Mesenteric fat pad (tissue), 1 donor: ENCODE measurements at places on chromosomes 7 and 10.

DNA sequence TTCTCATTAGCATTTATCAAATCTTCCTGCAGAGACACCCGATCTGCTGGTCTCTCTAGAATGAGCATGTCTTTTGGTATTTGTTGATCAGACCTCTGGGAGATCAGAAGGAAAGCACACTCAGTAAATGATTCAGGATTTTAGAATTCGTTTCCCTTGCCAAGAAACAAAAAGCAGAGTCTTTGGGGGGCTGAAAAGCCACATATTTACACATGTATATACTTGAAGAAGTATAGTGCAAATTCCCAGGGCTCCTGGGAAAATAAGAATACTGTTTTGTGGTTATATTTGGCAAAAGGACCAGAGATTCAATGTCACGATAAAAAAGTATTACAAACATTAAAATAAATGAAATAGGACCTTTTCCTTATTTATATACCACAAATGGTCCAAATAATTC, 100.2 kb downstream of the AGMO start:
- DNase-seq = no peak

DNA sequence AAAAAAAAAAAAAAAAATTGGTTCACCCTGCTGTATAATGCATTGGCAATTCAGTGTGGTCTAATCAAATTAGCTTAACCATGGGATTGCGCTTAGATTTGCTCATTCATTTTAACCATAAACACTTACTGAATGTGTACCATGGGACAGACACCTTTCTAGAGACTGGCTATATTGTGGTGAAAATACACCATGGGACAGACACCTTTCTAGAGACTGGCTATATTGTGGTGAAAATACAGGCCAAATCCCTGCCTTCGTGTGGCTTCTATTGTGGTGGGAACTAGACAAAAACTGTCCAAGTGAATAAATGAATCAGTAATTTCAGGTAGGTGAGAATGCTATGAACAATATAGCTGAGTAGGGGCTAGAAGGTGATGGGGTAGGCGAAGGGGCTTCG, 10.2 kb upstream of the REPIN1 start:
- DNase-seq = no peak

- no peak for DNase-seq
Measured at GRCh38 chr10:17617031-17617911, at the start of gene HACD1. HACD1 (minus strand) TSS chr10:17617374; CDS start chr10:17617339, 35 bp downstream.

DNA sequence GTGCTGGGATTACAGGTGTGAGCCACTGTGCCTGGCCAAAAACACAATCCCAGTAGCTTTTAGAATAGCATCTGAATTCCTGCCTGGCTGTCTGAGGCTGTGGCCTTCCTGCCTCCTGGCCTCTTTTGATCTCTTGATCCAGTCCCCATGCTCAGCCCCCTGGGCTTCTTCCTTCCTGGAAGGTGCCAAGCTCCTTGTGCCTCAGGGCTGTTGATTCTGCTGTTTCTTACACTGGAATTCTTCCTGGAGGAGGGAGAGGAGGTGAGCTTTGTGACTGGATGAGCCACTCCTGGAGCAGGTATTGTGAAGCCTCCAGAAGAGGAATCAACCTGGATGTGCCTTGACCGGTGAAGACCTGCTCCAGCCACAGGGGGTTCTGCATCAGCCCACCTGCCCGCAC, 17.3 kb upstream of the MKI67 start:
- DNase-seq = no peak

- DNase-seq = no peak
Measured at GRCh38 chr10:50636618-50637579, 13.1 kb upstream of the SGMS1 start.

GRCh38 chr10:59771162-59771807, 18.0 kb upstream of the MRLN start:
- DNase-seq = no peak

DNA sequence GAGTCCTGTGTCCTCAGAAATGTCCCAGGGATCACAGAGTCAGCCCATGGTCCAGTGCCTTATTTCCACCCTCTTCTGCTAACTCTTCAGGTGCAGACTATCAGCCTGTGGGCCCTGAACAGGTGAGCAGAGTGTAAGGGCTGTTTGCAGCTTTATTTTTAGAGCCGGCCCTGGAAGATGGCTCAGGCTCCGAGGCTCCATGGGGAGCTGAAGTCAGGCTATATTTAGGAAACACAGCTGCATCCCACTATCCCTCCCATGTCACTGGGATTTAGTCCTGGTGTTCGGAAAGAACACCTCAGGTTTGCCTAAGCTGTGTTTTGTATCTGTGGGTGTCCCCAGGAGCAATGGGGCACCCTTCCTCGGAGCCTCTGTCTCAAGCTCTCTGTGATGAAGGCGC, 126.9 kb downstream of the RPS24 start:
- DNase-seq = no peak

- DNase-seq = no peak
Measured at GRCh38 chr10:133196936-133197758, 32.9 kb upstream of the UTF1 start.

- no peak for DNase-seq
Measured at GRCh38 chr7:88091988-88092675, 127.7 kb downstream of the SRI start.

DNA sequence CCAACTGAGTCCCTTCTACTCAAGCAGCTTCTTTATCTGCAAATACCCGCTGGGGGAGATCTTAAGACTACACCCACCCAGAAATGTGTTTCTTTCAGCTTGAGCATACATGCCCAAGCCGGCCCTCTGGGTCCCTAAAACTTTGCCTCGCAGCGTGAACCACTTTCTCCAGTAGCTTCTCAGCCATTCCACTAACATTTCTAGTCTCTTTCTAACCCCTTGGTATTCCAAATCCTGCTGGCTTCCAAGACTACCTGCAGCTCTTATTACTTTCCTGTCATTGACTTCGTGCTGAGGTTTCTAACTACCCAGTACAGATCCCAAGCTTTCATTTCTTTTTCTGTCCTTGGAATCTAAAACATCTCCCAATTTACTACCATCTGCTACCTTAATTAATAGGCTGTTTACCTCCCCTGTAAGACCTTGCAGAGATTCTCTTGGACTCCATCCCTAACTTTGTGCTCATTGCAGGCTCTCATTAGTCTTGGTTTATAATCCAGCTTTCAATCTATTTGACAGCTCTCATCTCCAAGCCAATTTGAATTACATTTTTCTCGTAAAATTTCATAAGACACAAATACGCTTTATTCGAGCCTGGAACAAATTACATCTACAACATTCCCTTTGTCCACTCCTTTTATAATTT, 153.6 kb downstream of the FGFR2 start:
- DNase-seq = no peak

- no peak for DNase-seq
Measured at GRCh38 chr10:60555700-60556099, 166.0 kb upstream of the ANK3 start.
